RWPE1 (cell line): ENCODE measurements at places on chromosomes 7 and 10.

DNA sequence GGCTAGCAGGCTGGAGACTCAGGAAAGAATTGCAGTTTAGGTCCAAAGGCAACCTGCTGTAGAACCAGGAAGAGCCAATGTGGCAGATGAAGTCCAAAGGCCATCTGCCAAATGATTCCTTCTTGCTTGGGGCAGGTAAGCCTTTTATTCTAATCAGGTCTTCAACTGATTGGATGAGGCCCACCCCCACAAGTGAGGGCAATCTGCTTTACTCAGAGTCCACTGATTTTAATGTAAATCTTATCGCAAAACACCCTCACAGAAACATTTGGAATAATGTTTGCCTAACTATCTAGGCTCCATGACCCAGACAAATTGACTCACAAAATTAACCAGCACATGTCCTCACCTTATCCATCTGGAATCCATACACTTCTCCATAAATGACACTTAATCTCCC is 7.8 kb downstream of the GIMAP8 start:
- DNase-seq, result no peak

GRCh38 chr7:68507668-68508067 is 1090.6 kb upstream of the AUTS2 start:
- no peak for DNase-seq

GRCh38 chr7:52956379-52956915 is 79.0 kb upstream of the POM121L12 start:
- no peak for DNase-seq

GRCh38 chr10:34549001-34549400 is 266.1 kb downstream of the PARD3 start:
- DNase-seq, result no peak

GRCh38 chr7:111840528-111840927 is 278.2 kb upstream of the IMMP2L start:
- DNase-seq, result no peak
